DMS79 treated with DMSO at 0.1 percent for 48 hours (cell line): ENCODE measurements at places on chromosomes 13 and 19.

DNA sequence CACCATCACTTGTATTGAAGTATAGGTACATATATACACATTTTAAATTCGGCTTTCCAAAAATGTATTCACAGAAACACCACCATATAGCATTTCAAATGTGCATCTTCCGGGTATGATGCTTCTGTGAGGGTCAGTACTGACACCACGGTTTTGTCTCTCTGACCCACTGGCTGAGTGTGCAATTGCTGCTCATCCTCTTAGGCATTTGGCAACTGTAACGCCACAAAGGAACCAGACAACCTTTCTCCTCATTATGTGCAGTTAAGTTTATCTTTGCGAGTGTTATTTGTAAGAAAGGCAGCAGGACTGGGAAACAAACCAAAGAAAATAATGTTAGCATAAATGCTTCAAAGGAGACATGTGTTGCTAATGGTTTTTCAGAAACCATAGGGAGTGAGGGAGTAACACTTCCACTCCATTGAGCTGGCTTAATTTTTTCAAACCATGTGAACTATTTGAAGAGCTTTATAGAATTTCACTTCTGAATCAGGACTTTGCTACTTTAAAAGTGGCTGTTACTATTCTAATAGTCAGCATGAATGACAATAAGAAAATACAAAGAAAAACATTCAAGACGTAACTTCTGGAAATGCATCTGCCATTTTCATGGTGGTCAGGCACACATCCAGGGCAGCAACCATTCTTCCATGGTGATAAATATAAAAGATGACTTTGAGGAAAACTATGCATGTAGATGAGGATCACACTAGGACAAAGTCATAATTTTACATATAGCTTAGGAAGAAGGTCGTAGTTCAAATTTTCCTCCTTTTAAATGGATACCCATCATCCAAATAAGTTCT lies 423.3 kb downstream of the MZT1 start:
- DNase-seq, result no peak

- no peak for DNase-seq
Measured at GRCh38 chr19:12907166-12907565, 11.9 kb downstream of the SYCE2 start.

DNA sequence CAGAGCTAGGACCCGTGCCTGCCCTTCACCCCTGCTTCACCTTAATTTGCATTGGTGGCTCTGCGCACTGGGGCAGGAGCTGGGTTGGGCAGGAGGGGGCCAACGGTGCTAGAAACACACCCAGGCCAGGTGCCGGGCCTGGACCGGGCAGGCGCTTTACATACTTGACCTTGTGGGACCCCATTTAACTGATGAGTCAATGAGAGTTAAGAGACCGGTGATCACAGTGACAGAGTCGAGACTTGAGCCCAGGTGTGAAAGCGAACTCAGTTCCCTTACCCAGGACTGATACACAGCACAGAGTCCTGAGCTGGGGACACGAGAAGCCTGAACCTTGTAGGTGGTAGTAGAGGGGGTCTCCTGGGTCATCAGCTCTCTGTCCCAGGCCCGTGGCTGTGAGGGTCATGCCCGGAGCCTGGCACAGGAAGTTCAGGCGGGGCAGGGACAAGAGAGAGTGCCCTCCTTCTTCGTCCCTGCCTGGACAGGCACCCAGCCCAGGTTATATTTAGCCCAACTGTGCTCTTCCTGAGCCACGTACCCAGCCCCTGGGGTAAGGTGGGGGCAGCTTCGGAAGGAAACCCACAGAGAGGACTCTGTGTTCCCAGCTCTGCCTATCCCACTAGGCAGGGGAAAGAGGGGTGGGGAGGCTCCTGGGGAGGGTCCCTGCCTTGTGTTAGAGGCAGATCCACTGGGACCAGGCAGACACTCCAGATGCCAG lies 1.9 kb downstream of the PRX start:
- no peak for DNase-seq

DNA sequence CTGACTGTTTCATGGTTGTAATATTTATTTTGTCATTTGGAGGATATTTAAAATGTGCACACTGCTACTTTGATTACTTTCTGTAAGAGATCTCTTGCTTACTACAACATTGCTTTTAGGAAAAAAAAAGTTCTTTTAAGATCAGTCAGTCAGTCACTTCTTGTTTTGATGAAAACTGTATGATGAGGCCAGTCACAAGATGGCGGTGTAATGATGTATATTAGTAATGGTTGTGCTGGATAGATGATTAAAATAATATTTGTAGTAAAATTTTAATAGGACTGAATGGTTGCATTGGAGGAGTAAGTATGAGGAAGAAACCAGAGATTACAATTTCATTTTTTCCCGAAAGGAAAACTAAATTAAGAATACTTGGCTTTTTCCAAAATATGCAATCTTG lies 2411.1 kb downstream of the PCDH9 start:
- no peak for DNase-seq

GRCh38 chr19:7873304-7874075 lies 700 bp downstream of the PRR36 start:
- no peak for DNase-seq

- DNase-seq, result no peak
Measured at GRCh38 chr19:37991176-37991835, 84.3 kb downstream of the SIPA1L3 start.

DNA sequence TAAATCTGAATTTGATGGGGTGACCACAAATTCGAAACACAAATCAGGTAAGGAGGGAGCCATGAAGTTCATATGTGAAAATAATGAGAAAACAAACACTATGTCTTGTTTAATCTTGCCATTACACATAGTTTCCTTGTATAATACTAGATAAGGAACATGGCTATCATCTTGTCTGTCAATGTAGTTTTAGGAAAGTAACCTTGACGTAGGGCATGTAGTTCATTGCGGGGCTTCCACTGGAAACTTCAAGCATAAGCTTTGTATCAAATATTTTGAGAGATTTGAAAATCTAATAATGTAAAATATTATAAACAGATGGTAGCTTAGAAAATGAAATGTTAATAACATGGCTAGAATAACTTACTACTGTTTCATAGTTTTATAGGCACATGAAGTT lies 8.8 kb downstream of the BIVM start:
- no peak for DNase-seq

GRCh38 chr19:31352296-31352781 lies 3.1 kb upstream of the TSHZ3 start:
- no peak for DNase-seq

- no peak for DNase-seq
Measured at GRCh38 chr13:76890021-76890420, 3.8 kb upstream of the KCTD12 start.

- no peak for DNase-seq
Measured at GRCh38 chr19:48868114-48868886, at the start of gene PLEKHA4. TSS of gene PLEKHA4 (minus strand) at chr19:48868617. CDS start at chr19:48867620, 997 bp downstream.

GRCh38 chr19:48332662-48333466 lies 7.5 kb downstream of the EMP3 start:
- peak; percentile 99 for DNase-seq

DNA sequence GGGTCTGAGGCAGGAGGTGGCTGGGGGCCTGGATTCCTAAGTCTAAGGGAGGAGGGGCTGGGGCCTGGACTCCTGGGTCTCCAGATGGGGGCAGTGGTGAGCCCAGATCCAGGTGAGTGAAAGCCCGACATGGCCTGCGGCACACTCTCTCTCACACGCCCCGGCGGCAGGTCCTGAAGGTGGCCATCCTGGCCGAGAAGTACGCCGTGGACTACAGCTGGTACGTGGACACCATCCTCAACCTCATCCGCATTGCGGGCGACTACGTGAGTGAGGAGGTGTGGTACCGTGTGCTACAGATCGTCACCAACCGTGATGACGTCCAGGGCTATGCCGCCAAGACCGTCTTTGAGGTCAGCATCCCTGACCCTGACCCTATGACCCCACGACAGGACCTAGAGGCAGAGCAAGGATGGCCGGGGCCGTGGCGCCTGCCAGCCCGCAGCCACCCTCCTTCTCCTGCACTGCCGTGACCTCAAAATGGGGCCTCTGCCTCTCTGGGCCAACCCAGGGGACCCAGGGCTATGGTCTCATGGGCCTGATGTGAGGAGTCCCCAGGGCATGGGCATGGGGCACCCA lies 13.2 kb downstream of the FUZ start:
- no peak for DNase-seq

DNA sequence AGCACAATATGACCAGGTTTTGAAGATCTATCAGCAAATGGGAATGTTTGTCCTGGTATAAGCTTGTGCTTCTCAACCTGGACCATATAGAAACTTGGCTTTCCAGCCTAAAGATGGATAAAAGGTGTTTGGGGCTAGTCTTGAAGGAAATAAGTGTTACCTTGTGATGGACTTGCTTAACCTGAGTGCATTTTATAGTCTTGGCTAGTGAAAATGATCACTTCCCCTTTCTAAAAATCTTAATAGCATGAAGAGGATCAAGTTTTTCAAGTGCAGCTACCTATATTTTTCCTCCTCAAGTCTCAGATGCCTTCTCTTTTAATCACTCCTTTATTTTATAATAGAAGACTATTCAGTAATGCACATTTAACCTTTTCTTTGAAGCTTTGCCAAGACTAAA lies 919.8 kb upstream of the SLITRK1 start:
- no peak for DNase-seq

- no peak for DNase-seq
Measured at GRCh38 chr13:39779337-39780265, 124.1 kb downstream of the COG6 start.

DNA sequence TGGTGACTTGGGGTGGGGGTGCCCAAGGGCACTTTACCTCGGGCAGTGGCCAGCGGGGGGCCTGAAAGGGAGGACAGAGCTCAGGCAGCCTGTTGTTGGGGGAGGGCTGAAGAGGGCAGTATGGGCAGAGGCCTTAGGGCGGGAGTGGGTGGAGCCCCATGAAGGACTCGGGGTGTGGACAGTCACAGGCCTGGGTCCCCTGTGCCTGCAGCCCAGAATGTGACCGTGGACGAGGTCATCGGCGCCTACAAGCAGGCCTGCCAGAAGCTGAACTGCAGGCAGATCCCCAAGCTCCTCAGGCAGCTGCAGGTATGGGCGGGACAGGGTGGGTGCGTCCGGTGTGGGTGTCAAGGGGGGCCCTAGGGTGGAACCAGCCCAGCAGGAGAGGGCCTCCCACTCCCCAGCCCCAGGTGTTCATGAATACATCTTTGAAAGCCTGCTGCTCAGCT lies 22.5 kb downstream of the NKPD1 start:
- no peak for DNase-seq

DNA sequence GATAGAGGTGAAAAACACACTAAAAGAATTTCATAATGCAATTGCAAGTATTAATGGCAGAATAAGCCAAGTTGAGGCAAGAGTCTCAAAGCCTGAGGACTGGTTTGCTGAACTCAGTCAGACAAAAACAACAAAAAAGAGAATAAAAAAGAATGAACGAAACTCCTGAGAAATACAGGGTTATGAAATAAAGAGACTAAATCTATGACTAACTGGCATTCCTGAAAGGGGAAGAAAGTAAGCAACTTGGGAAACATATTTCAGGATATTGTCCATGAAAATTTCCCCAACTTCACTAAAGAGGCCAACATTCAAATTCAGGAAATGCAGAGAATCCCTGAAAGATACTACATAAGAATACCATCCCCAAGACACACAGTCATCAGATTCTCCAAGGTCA lies 47.8 kb downstream of the UBL3 start:
- DNase-seq, result no peak

DNA sequence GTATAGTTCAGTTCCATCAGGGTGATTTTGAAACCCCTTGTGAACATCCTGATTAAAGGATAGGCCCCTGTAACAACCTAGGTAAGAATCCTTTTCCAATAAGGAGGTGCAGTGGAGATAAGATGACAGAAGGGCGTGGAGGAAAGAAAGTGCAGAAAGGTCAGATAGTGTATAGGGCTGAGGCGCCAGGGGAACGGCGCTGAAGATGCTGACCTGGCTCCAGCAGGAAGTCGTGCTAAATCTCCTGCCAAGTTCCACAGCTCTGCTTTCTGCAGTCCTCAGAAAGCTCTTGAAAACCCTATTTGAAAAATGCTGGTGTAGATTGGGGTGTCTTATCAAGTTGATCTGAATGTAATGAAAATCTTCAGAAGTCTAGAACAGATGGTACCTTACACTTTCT lies 221.7 kb downstream of the COG6 start:
- peak; percentile 34 for DNase-seq

DNA sequence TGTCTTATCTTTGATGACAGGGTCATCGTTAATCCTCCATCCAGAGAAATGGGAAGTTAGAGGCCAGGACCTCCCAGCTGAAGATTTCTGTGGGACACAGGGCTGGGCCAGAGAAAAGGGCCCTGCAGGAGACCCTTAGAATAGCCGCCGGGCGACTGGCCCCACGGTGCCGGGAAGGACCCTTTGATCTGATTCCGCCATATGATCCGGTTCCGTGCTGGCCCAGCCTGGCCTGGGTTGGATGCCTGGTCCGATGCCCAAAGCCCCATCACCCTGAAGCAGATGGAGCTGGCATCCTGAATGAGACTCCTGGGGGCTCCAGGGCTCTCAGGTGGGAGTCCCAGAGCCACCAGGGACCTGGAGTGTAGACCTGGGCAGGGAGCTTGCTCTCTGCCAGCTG lies 6.0 kb upstream of the STK11 start:
- no peak for DNase-seq
